Endothelial cell of coronary artery (primary cell): ENCODE measurements at places on chromosomes 1 and 21. TPM values are rescaled to one million over a fixed set of nuclear protein-coding genes. Genes with fewer than 3 reads are reported as not detected.

The VASH2 gene
- total RNA-seq = 0.09 and 0.27 TPM in 2 replicates

The CD53 gene
- total RNA-seq = not detected in 2 replicates

The NUDT4B gene
- total RNA-seq = 8.1 and 15.3 TPM in 2 replicates

The VSIG8 gene
- 0.09 TPM in 1 of 2 replicates, not detected in the other for total RNA-seq

The IFFO2 gene
- total RNA-seq = 26.6 and 31.8 TPM in 2 replicates

The ELF3 gene
- total RNA-seq = 0.09 and 0.18 TPM in 2 replicates

The RGSL1 gene
- total RNA-seq = not detected in 2 replicates

The GBP6 gene
- not detected in 2 replicates for total RNA-seq

The NBPF4 gene
- not detected in 2 replicates for total RNA-seq

The TNFRSF8 gene
- total RNA-seq = 0.09 and 0.27 TPM in 2 replicates

The GJB4 gene
- under 0.01 TPM in 1 of 2 replicates, not detected in the other for total RNA-seq

The HES3 gene
- total RNA-seq = not detected in 2 replicates

The WDR64 gene
- total RNA-seq = not detected in 2 replicates
